ENCODE measurements at places on chromosomes 13 and 19.

DNA sequence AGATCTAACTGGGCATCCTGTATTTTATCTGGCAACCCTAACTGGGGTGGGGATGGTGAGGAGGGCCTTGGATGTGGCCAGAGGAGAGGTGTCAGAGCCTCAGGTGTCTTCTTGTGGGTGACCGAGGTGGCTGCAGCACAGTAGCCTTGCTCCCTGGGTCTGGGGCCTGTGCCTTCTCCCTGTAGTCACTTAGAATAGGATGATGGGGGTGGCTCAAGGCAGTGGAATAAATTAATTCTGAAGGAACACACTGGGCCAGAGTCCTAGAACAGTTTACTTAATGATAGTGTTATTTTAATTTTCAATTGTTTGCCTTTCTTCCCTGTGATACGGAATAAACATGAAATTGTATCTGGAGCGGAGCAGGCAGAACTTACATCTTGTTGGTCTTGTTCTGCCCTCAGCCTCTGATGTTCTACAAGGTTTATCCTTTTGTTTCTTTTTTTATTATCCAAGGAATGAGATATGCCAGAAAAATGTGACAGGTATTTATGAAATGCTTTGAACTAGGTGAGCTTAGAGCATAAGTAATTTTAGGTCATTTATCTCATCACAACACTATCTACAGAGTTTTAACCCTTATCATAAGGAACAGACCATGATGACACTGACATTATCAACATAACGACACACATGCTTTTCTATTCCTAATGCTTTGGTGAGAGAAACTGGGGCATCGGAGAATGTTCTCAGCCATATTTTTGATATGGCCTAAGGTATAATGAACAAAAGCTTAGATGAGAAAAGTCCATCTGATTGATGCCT lies 51.4 kb downstream of the LRCH1 start:
- DNase-seq: no peak

- no peak for DNase-seq
Observed at GRCh38 chr19:50626011-50626410, 13.7 kb downstream of the SYT3 start.

- DNase-seq: no peak
Observed at GRCh38 chr19:39001041-39001440, 25.5 kb upstream of the FBXO17 start.

GRCh38 chr13:43799191-43799590 lies 12.4 kb upstream of the ENOX1 start:
- DNase-seq: no peak

- no peak for DNase-seq
Observed at GRCh38 chr13:49452725-49453457, 8.8 kb downstream of the SETDB2 start.

GRCh38 chr19:35330475-35330874 lies 1.5 kb downstream of the CD22 start:
- DNase-seq: no peak

- no peak for DNase-seq
Observed at GRCh38 chr13:64332048-64332447, 2898.1 kb downstream of the PCDH9 start.

- no peak for DNase-seq
Observed at GRCh38 chr13:30607908-30608307, 9.8 kb upstream of the USPL1 start.

DNA sequence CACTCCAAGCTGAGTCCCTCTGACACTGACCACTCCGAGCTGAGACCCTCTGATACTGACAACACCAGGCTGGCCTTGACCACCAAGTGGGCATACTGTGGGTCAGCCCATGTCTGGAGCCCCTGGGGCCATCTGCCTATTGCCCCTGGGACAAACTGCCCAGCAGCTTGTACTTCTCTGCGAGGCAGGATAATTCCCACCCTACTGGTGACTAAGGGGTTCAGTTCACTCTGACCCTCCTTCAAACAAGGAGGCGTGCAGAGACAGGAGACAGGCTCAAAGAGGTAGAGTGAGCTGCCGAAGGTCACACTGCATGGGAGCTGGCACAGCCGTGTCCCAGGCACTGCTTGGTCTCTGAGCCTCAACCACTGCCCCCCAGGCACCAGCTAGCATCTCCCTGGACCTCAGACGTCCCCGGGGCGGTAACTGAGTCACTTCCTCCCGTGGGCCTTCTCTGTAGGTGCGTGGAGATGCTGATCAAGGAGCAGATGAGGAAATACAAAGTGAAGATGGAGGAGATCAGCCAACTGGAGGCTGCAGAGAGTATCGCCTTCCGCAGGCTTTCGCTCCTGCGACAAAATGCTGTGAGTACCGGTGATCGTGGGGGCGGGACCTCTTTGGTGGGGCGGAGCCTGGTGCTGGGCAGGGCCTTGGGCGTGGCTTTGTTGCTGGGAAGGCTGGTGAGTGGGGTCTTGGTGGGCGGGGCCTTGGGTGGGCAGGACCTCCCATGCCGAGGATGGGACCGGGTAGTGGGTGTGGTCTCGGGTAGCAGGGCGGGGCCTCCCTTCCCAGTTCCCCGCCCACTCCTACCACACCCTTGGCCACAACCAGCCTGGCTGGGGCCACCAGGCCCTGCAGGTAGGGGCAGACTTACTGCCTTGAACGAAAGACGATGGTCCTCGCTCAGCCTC lies 5.8 kb upstream of the USE1 start:
- DNase-seq: peak; percentile 18

DNA sequence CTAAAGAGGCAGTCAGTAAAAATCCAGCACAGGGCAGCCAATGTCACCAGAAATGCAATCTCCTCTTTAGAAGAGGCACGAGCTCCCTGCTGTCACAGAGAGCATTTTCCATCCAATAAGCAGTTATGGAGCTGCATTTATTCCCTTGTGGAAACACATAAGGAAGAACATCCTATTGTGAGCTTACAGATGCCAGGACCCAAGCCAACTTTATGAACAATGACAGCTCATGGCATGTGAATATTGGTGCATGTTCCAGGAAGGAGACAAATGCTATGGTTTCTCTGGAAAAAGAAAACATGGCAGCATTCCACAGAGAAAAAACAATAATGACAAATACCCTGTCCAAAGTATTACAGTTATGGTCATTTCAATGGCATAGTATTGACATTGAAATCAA lies 955.6 kb downstream of the UQCRFS1 start:
- no peak for DNase-seq

DNA sequence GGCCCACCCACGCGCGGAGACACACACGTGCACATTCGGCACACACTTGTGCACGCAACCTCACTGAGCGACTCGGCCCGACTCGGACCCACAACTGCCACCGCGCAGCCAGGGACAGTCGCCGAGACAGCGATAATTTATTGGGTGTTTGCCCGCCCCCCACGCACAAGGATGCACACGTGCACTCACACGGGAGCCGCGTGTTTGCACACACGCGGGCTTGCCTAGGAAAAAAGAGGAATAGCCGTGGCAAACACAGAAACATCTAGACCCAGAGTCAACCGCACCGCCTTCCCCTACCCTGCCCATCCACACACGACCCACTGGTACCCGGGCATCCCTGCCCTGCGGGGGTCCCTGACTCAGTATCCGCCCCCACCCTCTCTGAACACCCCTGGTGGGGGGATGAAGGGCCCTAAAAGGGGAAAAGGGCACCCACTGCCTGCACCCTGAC lies 1.1 kb upstream of the SSBP4 start:
- no peak for DNase-seq

GRCh38 chr19:8835877-8836276 lies 3.7 kb downstream of the MBD3L1 start:
- DNase-seq: no peak

- no peak for DNase-seq
Observed at GRCh38 chr19:4980838-4981680, 12.1 kb downstream of the KDM4B start.

DNA sequence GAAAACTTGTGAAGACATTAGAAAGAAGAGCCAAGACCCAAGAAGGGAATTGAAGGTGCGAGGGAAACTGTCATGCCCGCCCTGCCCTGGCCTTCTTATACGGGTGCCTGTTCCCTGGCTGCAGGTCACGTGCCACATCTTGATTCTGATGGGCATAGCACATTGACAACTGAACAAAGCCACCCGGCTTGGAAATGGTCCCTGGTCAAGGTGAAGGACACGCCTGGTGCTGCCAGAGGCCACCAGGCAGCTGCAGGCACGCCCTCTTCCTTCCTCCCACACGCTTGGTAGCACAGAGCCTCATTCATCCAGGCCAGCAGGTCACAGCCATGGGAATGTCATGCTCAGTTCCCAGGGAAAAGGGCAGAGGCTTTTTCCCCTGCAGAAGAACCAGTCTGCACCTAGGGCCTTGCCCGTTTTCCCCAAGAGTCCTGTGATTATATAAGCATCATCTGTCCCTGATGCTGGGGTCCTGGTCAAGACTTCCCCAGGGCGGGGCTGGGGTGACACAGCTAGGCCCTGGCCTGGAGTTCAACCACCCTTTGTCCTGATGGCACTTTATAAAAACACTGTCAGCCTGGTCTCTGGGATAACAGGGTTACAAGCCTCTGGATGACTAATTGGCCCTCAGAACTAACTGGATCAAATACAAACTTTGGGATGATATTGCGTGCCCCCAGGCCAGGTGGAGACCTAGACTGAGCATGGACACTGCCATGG lies 56.0 kb downstream of the CDADC1 start:
- DNase-seq: no peak

GRCh38 chr13:79490824-79491223 lies 9.9 kb downstream of the NDFIP2 start:
- DNase-seq: no peak

DNA sequence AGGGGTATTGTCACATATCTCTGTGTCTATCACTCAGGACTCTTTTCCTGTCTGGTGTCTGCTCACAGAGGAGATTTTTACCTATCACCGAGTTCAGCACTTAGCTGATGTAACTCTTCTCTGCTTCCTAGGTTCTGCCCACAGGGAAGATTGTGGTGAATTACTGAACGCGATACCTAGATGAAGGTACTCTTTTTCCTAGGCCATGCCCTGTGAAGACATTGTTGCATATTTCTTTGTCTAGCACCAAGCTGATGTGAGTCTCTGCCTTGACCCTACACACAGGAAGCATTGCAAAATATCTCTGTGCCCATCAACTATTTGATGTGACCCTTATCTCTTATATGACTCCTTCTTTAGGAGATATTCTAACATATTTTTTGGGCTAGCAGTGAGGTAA lies 72.1 kb upstream of the ZNF43 start:
- no peak for DNase-seq

DNA sequence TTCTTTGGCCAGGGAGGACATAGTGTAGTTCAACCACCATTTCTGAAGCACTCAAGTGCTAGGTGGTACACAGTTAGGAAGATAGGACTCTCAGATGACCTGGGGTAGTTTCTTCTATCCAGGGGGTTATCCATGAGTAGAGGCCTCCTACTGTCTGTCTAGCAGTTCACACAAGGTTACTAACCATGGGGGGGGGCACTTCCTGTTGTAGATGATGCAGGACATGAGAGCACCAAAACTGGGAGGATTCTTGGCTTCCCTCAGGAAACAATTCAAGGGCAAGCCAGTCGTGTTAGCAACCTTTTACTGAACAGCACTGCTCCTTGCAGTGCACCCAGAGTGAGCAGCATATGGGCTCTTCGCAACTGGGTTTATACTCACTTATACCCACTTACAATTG lies 8.9 kb upstream of the TPP2 start:
- DNase-seq: peak; percentile 8

- DNase-seq: no peak
Observed at GRCh38 chr13:49481788-49482187, 14.0 kb upstream of the PHF11 start.

DNA sequence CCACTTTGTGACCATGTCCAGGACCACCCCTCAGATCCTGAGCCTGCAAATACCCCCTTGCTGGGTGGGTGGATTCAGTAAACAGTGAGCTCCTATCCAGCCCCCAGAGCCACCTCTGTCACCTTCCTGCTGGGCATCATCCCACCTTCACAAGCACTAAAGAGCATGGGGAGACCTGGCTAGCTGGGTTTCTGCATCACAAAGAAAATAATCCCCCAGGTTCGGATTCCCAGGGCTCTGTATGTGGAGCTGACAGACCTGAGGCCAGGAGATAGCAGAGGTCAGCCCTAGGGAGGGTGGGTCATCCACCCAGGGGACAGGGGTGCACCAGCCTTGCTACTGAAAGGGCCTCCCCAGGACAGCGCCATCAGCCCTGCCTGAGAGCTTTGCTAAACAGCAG lies 7.7 kb upstream of the CEACAM7 start:
- DNase-seq: no peak

DNA sequence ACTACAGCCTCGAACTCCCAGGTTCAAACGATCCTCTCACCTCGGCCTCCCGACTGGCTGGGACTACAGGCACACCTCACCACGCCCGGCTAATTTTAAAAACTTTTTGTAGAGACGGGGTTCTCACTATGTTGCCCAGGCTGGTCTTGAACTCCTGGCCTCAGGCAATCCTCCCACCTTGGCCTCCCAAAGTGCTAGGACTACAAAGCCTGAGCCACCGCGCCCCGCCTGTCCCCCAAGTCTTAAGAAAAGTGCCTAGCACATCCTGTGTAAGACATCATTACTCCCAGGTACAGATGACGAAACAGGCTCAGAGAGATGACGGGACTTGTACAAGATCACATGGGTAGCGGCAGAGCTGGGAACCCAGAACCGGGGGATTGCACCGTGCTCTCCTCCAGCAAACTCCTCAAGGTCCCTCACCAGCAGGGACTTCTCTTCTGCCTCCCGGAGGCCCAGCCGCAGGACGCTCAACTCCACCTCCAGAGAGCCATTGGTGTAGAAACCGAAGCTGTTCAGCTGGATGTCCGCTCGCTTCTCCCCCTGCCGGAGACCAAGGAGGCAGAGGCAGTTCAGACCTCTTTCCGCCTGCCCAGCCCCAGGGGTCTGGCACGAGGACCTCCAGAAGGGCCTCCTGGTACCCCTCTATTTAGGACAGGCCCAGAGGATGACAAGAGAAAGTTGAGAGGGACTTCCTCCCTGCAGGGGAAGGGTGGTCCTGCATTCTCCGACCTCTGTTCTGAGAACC lies 1.0 kb downstream of the GPR108 start:
- DNase-seq: peak; percentile 85

GRCh38 chr19:32876236-32876918 lies 6.8 kb upstream of the SLC7A9 start:
- DNase-seq: no peak

DNA sequence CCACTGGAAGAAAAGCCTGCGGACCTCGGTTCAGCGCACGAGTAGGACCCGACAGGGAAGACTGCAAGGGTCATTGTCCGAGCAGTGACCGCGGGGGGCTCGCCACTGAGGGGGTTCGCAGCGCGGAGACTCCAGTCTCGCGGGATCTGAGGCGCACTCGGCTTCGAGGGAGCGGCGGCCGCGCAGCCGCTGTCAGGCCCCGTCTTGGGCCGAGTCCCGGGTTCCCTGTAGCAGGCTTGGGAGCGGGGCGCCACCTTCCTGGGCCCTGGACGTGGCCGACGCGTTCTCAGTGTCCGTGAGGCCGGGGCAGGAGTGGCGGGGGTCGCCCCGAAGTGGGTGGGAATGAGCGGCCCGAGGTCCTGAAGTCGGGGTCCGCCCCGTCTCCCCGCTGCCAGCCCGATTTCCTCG lies 474 bp upstream of the FAM174C start:
- no peak for DNase-seq

Measured in Kasumi-1 (cell line).